ENCODE measurements at places on chromosomes 6 and 20.

DNA sequence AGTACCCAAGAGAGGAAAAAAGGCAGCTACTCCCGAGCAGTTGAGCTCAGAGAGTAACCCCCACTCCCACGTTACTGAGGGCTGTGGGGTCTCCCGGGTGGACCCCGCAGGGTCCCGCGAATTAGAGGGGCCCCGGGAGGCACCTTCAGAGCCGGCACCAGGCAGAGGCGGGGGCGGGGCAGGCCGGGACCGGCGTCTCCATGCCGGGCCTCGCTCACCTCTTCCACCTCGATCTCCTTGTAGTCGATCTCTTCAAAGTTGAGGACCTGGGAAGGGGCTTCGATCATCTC is 381 bp downstream of the MAP3K7 start:
- DNase-seq: no peak

GRCh38 chr20:44358776-44359175 is 3.3 kb downstream of the HNF4A start:
- DNase-seq: no peak

GRCh38 chr6:8758412-8758811 is 323.1 kb upstream of the SLC35B3 start:
- DNase-seq: no peak

- DNase-seq: no peak
These were observed 101.5 kb downstream of the KHDC1L start for GRCh38 chr6:73123632-73124329.

GRCh38 chr20:62142252-62143080 is 728 bp downstream of the PSMA7 start:
- DNase-seq: no peak

DNA sequence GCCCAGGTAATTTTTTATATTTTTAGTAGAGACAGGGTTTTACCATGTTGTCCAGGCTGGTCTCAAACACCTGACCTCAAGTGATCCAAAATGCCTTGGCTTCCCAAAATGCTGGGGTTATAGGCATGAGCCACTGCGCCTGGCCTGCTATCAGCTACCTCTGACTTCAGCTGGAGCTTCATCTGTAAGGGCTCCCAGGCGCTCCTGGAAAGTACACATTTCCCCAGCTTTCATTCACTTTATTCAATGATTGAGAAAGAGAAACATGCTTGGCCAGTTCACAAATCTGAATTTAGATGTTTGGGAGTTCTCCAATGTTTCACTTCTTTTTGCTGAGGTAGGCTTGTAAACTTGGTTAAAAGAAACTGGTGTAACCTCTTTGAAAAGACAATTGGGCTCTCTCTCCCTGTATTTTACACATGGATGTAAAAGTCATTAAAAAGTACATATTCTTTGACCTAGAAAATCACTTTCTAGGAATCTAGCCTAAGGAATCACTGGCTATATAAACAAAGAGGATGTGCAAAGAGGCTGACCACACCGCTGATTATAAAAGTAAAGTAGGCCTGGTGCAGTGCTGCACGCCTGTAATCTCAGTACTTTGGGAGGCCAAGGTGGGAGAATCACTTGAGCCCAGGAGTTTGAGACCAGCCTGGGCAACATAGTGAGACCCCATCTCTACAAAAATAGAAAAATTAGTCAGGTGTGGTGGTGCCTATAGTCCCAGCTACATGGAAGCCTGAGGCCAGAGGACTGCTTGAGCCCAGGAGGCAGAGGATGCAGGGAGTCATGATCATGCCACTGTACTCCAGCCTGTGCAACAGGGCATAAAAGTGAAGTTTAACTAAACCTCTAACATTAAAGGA is 128.9 kb downstream of the BACH2 start:
- no peak for DNase-seq

DNA sequence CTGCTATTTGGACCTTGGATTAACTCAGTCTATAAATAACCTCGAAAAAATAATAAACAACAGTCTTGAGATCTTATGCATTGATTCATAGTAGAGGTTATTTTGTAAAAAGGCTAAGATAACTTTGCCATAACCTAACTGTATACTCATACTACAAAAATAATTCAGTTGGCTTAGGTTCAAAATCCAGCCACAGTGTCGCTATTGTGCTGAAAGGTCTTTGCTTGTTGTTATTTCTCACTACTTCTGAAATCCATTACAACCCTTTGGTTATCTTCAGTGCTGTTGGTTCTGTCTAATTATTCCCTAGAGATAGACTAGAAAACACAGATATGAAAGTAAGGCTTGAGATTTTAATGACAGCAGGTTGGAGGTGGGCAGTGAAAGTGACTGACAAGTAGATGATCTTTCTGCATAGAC is 74.4 kb downstream of the MKKS start:
- DNase-seq: no peak

GRCh38 chr20:49219924-49220831 is 962 bp downstream of the DDX27 start:
- no peak for DNase-seq

- no peak for DNase-seq
These were observed 6.7 kb downstream of the TEAD3 start for GRCh38 chr6:35489995-35490791.

DNA sequence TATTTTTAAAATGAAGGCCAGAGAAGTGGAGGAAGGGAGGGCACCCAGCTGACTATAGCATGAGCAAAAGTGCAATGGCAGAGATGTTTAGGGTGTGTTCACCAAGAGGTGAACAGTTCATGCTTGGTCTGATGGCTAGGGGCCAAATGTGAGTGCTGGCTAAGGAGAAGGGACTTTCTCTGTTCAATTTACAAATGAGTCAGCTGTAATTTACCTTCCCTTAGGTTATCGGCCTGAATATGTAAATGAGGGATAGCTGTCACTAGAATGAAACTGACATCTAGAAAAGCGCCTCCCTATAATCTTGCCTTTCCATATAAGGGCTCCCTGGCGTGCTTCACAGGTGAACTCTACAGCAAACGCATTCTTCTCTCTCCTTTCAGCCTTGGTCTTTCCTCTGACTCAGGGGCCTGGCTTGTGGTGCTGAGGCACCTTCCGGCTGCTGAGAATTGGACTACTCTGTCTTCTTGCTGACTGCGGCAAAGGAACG is 114.7 kb upstream of the BACH2 start:
- peak; percentile 65 for DNase-seq

DNA sequence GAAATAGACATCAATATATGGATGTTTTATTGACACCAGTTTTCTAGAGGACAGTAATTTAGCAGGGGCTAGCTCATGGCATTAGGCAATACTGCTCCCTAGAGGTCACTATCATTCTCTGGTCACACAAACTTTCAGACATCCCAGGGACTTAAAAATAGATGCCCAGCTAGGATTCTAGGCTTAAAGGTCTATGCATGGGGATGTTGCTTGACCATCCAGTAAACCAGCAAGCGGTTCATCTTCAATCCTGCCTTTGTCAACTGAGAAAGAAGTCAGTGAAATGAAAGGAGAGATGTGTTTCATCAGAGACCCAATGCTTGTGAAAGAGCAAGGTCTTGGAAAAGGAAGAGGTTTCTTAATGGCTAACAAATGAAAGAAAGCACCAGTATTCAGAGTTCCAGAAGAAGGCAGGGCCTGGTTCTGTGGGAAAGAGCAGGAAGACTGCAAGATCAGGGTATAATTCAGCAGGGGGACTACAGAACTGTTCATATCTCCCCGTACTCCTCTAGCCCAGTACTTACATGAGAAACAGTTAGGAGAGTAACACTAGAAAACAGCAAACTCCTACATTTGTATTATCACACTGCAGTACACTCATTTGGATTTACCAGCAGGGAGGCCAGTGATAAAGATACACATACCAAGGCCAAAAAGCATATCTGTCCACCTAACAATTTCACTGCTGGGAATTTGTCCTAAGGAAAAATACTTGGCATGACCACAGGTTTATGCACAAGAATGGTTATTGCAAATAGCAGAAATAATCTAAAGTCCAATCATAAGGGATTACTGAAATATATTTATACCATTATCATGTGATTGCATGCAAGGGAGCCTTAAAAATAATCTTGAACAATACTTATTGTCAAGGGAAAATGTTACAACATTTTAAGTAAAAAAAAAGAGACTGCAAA is 151.4 kb upstream of the LAMA2 start:
- DNase-seq: peak; percentile 41

DNA sequence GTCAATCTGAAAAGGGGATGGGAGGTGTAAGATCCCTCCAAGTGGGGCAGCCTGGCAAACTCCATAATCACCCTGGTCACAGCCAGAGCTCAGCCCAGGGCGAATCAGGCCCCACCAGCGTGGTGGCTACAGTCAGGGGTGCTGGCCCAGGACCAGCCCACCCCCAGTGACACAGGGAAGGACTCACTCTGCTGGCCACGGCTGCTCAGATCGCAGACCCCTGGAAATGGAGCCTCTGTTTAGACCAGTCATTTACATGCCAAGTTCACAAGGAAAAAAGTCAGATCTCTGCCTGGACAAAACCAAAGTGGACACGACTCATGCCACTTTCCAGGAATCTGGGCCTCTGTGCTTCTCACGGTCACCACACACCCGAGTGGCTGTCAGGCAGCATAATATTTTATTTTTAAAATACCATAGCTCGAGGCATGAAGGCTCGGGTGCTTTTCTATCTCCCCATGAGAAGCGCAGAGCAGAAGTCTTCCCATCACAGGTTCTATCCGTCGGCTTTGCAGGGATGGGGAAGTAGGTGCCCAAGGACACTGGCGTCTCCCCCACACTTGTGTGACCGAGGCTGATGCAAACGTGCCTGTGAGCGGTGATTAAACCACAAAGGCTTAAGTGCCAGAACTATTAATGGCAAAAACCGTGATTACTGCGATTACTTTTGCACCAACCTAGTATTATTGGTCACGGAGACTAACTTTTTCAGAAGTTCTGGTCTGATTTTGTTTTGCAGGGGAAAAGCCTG is 13.0 kb downstream of the PXDC1 start:
- DNase-seq: no peak

DNA sequence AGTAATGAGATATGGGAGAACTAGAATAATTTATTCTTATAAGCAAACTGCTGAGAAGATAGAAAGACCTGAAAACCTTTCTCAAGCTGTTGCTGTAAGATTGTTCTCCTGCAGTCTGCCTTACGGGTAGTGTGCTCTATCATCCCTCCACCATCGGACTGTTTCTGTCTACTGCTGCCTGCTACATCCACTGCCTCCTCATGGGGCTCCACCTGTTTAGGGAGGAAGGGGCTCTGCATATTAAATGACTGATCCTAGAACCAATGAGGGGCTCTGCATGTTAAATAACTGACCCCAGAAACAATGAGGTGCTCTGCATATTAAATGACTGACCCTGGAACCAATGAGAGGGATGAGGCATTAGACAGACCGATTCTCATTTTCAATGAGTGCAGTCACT is 654.6 kb downstream of the KIF16B start:
- DNase-seq: no peak

DNA sequence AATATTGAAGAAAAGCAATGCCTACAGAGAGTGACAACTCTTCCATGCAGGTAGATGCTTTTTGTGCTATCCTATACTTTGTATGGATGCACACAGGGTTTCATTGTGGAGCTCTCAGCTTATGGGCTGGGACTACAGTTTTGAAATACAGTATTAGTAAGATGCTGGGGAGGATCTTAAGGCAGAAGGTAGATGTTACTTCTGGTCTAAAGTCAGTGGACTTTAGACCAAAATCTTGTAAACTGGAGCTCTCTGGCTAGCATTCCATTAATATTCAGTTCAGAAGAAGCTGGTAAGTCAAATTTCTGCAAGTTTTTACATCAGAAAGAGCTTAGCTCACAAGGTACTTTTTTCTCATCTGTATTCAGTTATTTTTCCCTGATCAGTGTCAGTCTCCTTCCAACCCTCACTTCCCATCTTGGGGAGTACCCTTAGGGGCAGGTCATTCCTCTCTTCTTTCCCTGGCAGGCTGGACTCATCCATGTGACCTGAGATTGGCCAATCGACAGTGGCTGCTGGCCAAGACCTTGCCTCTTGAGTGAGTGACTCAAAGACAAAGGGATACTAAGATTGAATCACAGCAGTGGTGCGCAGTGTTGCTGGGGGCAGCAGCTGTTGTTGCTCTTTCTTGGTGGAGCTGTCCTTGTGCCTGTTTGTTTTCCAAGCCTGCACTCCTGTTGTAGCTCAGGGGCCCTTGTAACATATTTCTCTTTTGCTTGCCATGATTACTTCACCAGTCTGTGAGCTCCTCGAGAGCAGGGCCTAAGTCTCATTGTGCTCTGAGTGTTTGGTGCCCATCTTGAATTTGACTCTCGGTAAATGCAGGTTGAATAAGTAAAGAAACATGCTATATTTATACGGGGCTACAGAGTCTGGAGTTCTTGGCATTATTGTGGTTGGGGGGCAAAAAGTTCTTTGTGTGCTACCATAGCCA is 2.8 kb upstream of the PHF20 start:
- peak; percentile 91 for DNase-seq

DNA sequence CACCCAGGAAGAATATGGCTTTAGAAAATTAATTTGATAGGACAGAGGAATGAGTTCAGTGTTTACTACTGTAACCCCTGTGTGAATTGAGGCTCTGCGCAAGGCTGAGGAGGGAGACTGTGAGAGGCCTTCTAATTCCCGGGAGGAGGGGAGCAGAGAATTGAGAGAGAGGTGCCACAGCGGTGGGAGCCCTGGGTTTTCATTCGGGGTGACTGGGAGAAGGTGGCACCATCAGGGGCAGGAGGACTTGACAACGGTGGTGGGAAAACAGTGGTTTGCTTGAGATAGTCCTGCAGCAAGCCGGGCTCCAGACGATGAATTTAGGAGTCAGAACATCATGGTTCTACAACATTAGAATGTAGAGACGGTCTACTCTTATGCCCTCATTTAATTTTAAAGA is 9.2 kb downstream of the DUSP22 start:
- DNase-seq: no peak

DNA sequence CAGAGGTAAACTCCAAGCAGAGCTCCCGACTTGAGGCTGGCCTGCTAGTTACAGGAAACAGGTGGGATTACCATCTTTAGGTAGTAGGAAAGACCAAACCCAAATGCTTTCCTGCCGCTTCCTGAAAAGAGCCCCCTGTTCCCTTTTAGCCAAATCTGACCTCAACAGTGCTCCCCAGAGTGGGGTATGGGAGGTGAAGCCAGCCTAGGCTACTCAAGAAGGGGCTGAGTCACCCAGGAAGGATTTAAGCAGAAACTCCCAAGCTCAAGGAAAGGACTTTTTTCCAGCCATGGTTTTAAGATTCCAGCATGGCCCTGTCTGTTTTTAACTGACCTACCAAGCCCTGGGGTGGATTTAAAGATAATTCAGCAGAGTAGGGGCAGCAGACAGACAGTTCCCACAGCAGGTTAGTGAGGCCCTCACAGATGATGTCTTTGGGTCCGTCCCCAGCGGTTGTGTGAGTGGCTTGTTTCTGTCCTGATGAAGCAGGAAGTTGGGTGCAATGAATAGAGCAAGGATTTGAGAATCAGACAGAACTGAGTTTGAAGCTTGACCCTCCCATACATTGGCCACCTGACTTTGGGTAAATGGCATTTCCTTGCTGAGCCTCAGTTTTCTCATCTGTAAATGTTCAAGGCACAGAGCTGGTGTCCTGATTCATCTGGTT is 76.9 kb upstream of the MAFB start:
- DNase-seq: no peak

GRCh38 chr6:33860706-33861474 is 57.1 kb upstream of the MLN start:
- DNase-seq: no peak

DNA sequence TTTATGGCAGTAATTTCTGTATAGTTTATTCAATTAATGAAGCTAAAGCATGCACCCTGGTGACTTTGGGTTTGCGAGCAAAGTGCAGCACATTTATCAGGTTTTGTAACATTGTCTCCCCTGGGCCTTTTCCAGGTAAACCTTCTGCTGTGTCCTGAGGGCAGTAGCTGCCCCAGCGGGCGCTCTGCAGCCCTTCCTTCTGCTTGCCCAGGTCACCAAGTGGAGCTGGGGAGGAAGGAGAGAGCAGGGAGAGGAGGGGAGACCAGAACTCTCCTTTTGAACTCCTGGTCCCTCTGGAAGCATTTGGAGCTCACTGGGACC is 145.6 kb downstream of the DLL1 start:
- no peak for DNase-seq

GRCh38 chr6:26331218-26332073 is 33.6 kb upstream of the BTN3A2 start:
- DNase-seq: peak; percentile 77
